Endodermal cell (in vitro differentiated cells): ENCODE measurements at places on chromosomes 3 and 15.

DNA sequence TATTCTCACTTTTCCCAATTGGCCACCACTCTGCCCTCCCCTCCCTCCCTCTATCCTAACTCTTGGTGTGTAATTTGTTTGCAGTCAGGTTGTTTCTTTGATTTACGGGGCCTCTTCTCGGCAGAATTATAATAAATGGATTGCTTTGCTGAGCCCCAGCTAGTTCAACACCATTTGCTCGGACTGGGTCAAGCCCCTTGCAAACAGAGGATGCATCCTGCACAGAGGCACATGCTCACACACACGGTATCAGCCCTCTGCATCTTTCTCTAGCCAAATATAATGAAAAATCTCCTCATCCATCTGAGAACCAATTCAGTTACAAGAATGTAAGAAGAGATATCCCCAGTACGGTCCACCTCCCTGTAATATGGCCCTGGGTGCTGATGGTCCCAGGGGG is 97.7 kb downstream of the EPHB1 start:
- DNase-seq: no peak

DNA sequence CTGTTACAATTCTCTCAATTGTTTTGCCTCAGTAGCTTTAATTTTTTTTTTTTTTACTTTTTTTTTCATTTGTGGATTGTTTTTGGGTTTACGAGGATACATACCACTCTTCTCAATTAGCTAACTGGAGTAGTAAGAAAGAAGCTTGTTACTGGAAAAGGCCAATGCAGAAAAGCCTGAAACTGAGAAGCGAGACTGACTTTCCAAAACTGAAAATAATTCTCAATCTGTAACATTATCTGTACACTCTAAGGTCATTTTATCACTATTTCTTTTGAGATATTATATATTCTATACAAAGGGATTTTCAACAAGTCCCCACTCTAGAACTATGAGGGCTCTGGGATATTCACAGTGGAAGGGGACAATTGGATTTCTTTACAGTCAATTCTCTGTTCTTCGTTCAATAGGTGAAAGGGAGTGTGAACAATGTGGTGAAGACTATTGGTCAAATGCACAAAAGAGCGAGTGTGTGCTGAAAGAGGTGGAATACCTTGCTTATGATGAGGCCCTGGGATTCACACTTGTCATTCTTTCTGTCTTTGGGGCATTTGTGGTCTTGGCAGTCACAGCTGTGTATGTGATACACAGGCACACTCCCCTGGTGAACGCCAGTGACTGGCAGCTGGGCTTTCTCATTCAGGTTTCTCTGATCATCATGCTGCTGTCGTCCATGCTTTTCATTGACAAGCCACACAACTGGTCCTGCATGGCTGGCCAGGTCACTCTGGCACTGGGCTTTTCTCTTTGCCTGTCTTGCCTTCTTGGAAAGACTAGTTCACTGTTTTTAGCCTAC is 83.9 kb upstream of the KCNAB1 start:
- DNase-seq: no peak

- no peak for DNase-seq
These were observed 252.4 kb upstream of the UBE2E1 start for GRCh38 chr3:23553353-23553752.

DNA sequence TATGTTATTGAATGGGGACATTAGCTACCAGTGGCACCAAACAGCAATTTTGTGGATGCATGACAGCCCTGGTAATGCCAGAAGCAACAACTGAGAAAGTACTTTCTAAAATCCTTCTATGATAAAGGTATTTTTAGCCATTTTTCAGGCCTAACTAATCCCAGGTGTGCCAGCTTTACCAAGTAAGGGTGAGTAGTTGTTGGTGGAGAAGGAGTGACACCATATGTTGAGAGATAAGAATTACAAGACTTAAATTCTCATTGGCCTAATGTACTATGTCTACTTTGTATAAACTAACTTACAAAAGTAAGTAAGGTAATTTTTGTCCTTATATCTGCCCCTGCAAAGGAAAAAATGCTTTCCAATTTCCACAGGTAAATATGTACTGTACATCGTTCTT is 4.1 kb upstream of the COX17 start:
- DNase-seq: no peak

DNA sequence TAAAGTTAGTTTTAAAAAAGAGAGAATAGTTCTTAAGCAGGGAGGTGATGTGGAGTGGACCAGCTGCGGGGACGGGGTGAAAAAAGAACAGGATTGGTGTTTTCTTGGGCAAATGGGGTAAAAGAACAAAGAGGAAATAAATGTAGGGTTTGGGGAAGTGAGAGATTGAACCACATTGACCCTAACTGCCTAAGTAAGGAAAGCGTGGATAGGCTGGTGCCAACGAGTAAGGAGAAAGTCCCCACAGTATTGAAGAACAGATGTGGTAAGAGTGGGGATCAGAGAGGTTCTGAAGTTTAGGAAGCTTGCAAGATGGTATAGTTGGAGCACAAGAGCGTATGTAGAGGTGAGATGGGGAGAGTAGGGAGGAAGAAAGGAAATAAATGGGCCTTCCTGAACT is 17.0 kb downstream of the IREB2 start:
- DNase-seq: no peak
